ENCODE measurements at places on chromosomes 5 and 9. TPM values are rescaled to one million over a fixed set of nuclear protein-coding genes. Genes with fewer than 3 reads are reported as not detected.

GRCh38 chr5:24765219-24765618 is 120.4 kb upstream of the CDH10 start:
- no peak for DNase-seq

STPG3 gene
- polyA plus RNA-seq: not detected

PHF2 gene
- polyA plus RNA-seq: 63.6 TPM

MYORG gene
- 13.5 TPM for polyA plus RNA-seq

C5orf34 gene
- 3.8 TPM for polyA plus RNA-seq

DNA sequence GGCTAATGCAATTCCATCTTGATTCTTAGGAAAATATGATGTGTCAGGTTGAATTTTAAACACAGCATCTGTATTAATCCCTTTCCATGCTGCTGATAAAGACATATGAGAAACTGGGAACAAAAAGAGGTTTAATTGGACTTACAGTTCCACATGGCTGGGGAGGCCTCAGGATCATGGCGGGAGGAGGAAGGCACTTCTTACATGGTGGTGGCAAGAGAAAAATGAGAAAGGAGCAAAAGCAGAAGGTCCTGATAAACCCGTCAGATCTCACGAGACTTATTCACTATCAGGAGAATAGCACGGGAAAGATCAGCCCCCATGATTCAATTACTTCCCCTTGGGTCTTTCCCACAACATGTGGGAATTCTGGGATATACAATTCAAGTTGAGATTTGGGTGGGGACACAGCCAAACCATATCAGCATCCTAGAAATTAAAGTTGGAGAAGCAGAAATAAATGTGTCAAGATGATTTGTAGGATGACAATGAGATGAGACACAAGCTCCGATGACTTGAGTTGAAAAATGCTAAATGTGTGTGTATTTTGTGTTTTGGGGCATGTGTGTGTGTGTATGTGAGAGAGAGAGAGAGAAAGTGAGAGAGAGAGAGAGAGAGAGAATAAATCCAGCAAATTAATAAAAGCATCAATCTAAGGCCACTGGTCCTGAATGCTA is 48.5 kb upstream of the ANKRD55 start:
- DNase-seq: no peak

DNA sequence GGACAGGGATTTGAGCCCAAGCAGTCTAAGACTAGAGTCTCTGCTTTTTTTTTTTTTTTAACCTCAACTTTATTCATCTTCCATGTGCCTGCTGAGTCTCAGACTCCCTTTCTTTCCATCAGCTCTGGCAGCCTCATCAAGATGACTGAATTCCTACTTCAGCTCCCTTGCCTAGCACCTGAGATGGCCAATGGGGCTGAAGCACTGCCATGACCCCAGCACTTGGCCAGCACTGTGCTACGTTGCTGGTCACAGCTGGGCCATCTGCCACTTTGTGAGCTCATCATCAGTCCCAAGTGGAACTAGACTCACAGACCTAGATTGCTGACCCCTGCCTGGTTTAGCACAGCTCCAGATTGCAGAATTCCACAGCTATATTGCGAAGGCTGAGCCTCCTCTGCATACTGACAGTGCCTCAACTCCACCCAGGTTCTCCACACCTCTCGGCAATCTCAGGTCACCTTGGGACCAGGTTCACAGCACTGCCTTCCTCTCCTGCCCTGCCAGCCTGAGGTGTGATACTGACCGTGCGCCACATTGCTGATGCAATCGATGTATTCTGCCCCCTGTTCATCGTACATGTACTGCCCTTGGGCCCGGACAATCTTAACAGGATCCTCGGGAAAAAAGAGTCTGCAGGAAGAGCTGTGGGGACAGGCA is 1.6 kb downstream of the PHYKPL start:
- no peak for DNase-seq

DNA sequence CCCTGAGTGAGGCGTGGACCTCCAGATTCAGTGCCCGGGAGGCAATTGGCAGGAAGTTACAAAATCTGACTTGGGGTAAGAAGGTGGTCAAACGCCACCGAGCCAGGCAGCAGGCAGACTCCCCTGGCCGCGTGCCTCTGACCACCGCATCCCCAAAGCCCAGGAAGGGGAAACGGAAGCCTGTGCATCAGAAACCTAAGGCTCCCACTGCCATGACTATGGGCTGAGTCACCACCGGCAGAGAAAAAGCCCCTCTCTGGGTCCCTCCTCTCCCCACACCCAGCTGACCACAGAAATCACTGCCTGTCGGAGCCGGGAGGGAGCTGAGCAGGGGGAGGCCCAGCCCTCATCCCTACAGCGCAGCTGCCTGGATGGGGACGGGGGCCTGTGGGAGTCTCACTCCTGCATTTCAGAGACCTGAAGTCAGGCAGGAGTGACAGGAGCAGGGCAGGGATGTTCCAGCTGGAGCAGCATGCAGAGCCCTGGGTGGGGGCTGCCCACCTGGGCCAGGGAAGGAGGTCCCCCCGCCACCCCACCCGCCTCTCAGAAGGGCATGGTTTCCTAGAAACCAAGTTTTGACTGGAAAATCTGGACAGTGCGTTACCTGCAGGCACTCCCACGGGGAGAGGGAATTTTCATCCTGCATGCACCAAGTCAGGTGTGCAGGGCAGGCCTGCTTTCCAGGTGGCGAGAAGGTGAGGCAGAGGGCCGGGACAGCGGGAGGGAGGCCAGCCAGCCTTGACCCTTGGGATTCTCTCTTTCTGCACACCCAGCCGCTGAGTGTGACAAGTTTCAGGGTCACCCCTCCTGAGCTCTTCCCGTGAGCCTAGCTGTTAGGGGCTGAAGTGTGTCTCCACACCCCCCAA is 68.2 kb downstream of the LRSAM1 start:
- no peak for DNase-seq

- no peak for DNase-seq
These were observed 177.0 kb upstream of the PTGER4 start for GRCh38 chr5:40502736-40503135.

PCDHGB6 gene
- 3.8 TPM for polyA plus RNA-seq

- DNase-seq: peak; percentile 40
These were observed 107.0 kb downstream of the ZNF354C start for GRCh38 chr5:179166886-179167841.

DNA sequence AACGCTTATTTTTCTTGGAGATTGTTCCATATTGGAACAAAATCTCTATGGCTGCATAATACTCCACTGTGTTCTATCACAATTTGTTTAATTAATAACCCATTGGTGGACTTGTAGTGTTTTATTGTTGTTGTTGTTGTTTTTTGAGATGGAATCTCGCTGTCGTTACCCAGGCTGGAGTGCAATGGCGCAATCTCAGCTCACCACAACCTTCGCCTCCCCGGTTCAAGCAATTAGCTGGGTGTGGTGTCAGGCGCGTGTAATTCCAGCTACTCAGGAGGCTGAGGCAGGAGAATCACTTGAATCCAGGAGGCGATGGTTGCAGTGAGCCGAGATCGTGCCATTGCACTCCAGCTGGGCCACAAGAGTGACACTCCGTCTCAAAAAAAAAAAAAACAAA is 38.7 kb downstream of the SPRY4 start:
- no peak for DNase-seq

- no peak for DNase-seq
These were observed 65.9 kb upstream of the FCN2 start for GRCh38 chr9:134814598-134815215.

DNA sequence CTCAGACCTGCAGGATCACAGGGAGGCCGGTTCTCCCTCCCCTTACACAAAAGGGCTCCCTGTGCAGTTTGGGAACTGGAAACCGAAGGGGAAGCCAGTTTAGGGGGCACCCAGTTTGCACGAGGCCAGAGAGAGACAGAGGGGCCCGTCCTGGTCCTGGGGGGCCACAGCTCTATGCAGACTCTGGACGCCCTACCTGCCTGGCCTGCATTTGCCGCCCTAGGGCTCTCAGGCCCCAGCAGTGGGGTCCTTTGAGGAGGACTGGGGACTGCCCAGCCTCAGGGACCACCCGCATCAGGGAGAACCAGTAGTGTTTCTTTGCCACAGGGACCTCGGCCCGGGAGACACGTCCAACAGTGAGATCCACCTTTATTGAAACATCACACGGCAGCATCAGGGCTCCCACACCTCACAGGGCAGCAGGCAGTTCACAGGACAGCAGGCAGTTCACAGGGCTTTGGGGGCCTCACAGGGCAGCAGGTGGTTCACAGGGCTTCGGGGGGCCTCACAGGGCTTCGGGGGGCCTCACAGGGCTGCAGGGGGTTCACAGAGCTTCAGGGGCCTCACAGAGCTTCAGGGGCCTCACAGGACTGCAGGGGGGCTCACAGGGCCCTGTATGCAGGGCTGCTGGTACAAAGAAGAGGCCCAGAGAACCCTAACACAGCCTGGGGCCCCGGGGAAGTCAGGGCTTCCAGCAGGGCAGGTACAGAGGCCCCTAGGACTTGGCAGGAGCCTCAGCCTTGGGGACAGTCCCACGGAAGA is 648 bp upstream of the NSMF start:
- DNase-seq: no peak

- no peak for DNase-seq
These were observed 79.2 kb upstream of the HSPA9 start for GRCh38 chr5:138654281-138654867.

PHF24 gene
- polyA plus RNA-seq: 14.7 TPM

GRCh38 chr5:73496984-73497457 is 1.2 kb upstream of the BTF3 start:
- DNase-seq: peak; percentile 58

- peak; percentile 2 for DNase-seq
These were observed 278.0 kb downstream of the CETN3 start for GRCh38 chr5:90131383-90132133.

DNA sequence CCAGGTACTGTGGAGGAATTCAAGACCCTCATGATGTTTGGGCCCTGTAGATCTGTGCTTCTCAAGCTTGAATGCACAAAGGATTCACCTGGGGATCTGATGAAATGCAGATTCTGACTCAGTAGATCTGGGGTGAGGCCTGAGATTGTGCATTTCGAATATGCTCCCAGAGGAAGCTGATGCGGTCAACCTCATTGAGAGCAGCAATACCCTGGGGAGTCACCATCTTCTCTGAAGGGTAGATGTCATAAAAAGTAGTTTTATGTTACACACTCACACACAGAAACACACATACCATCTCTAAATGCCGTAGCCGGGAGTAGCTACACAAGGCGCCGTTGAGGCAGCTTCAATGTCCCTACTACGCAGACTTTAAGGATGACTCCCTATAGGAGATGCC is 55.8 kb upstream of the CPEB4 start:
- no peak for DNase-seq

GRCh38 chr9:83432104-83432627 is 106.0 kb downstream of the FRMD3 start:
- peak; percentile 74 for DNase-seq

ANGPTL2 gene
- polyA plus RNA-seq: 14.9 TPM

DNA sequence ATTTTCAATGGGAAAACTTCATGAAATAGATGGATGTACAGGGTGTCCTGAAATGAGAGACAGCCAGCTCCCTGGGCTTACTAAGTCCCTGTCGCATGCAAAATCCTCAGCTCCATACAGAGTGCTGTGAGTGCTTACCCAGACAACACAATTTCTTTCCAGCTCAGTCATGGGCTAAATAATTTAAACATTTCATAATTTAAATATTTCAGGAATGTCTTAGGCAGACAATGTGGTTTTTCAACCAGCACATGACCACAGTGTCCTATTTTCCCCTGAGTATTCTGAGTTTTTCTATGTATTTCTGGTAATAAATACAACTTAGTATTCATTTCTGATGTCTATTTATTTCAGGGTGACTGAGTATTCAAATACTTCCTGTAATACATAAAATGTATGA is 188.5 kb upstream of the SNX2 start:
- no peak for DNase-seq

GRCh38 chr5:143207563-143208364 is 195.7 kb downstream of the NR3C1 start:
- DNase-seq: no peak

DNA sequence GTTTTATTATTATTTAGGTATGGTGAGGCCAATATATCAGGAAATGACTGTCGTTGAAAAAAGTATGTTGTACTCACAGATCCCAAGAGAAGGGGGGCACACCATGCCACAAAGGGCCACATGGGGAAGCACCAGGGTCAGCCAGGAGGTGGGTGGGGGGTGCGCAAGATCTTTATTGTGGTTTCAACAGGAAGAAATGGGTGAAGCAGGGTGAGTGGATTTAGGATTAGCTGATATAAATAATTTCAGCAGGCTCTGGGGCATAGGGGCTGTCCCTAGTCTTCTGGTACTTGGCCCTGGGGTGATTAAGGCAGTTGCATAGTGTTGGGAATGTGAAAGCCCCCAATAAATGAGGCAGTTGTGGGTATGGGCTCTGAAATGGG is 8.6 kb downstream of the PDCD1LG2 start:
- no peak for DNase-seq

EFNA5 gene
- 2.0 TPM for polyA plus RNA-seq

GRCh38 chr9:87714819-87715218 is 11.1 kb upstream of the CTSL start:
- DNase-seq: no peak
